H1 (cell line): ENCODE measurements at places on chromosomes 2 and 18.

GRCh38 chr2:144466637-144467036 lies 53.3 kb downstream of the ZEB2 start:
- no peak for DNase-seq

- DNase-seq = no peak
Measured at GRCh38 chr18:5237083-5237722, 40.1 kb upstream of the AKAIN1 start.

DNA sequence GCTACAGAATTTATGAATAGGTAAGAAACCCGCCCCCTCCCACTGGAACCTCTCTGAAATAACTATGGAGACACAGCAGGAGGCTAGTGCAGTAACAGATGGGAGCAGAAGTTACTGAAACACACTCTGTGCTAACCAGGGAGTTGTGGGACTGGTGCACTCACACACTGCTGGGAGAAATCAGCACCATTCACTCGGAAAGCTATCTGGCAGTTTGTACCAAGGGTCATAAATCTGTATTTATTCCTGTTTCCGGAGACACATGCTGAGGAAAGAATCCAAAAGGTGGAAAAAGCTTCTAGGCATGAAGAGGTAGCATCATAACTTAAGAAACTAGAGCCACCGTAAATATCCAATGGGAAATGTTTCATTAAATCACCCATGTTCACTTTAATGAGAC lies 39.9 kb downstream of the TGFA start:
- no peak for DNase-seq

GRCh38 chr18:69978732-69979715 lies 31.4 kb upstream of the CD226 start:
- DNase-seq = no peak

- DNase-seq = no peak
Measured at GRCh38 chr2:55391155-55391554, 28.5 kb downstream of the CCDC88A start.

DNA sequence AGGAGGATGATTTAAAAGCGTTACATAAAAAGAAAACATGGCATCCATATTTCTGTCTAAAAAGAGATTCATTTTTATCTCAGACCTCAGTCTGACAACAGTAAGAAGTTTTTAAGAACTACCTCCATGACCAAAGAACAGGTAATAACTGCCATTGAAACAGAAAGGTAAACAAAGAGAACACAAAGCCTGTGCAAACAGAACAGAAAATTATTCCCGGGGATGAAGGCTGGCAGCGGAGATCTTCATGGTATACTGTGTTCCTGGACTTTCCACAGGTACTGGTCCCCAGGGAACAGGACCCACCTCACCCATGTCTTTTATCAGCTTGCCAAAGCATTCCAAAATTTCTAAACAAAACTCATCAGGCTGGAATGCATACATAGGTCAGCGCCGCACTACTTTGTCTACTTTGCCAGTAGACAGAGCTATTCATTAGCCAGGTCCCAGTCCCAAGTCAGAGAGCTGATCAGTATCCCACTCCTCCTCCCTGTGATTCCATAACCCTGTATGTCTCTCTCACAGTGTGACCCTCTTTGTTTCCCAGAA lies 277.3 kb downstream of the MBD2 start:
- no peak for DNase-seq

DNA sequence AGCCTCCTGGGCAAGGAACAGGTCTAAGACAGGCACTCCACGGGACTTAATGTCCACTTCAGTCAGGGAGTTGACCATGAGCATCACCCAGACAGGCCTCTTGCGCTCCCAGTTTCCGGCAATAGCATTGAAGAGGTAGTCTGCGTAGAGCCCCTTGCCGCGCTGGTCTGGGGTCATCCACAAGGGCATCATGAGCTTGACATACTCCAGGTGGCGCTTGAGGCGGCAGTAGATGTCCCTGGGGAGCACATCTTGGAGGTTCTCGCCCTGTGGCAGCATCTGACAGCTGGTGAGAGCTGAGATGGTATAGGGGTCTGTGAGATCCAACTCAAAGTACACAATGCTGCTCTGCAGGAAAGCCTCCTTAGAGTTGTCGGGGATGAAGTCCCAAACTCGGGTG lies 10.6 kb downstream of the TRABD2A start:
- DNase-seq = no peak

- no peak for DNase-seq
Measured at GRCh38 chr2:40439473-40439872, 12.4 kb downstream of the SLC8A1 start.

GRCh38 chr2:108982259-108982679 lies 6.8 kb downstream of the EDAR start:
- no peak for DNase-seq

DNA sequence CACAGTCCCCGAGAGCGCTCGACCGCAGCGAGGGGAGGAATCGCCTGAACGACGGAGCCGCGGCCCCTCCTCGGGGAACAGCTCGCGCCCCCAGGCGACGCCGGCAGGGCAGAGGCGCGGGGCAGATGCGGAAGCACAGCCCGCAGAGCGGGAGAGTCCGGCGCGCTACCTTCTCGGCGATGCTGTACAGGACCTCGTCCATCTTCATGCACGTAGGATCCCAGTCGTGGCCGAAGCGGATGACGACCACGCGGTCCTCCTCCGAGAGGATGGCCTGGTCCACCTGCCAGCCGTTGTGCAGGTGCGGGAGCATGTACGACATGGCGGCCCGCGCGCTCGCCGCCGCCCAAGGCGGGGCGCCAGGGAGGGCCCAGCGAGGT lies 302 bp downstream of the TXNL4A start:
- DNase-seq = no peak

DNA sequence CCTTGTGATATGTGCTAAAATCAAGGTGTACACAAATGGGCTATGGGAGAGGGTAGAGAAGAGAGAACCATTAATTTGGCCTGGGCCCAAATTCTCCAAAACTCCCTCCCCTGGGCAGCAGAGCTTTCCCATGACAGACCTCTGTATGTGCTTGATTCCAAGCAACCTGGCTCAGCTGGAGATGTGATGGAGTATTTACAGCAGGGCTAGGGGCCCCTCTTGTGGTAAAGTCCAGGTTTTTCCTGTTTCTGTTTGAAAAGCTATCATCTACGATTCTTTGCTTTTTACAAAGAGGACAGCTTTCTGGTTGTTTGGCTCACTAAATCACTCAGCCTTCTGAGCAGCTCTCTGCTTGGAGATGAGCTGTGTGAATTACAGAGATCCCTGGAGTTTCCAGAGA lies 40.3 kb downstream of the KCNS3 start:
- no peak for DNase-seq

- no peak for DNase-seq
Measured at GRCh38 chr2:233075966-233076339, 15.8 kb downstream of the INPP5D start.

GRCh38 chr2:9287400-9288045 lies 80.9 kb downstream of the ASAP2 start:
- DNase-seq = no peak

DNA sequence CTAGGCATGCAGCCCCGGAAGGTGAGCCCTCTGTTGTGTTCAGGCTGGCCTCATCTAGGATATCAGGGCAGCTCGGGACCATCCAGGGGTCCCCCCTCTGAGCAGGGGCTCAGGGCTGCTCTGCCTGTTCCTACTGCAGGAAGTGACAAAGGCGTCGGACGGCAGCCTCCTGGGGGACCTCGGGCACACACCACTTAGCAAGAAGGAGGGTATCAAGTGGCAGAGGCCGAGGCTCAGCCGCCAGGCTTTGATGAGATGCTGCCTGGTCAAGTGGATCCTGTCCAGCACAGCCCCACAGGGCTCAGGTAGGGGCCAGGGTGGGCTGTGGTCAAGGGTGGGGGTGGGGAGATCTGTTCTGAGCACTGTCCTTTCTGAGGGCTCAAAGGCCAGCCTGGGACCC lies 13.1 kb downstream of the KCNIP3 start:
- no peak for DNase-seq

GRCh38 chr2:7929281-7929680 lies 752.6 kb upstream of the ID2 start:
- DNase-seq = no peak

GRCh38 chr18:56505971-56506370 lies 132.4 kb downstream of the TXNL1 start:
- DNase-seq = no peak

- DNase-seq = peak; percentile 86
Measured at GRCh38 chr2:231601356-231602229, 8.9 kb downstream of the TEX44 start.

GRCh38 chr18:48723837-48724236 lies 185.0 kb downstream of the CTIF start:
- no peak for DNase-seq

- DNase-seq = no peak
Measured at GRCh38 chr2:44351088-44351487, 10.2 kb downstream of the PREPL start.

GRCh38 chr18:71293322-71293721 lies 1004.5 kb downstream of the SOCS6 start:
- no peak for DNase-seq

GRCh38 chr2:165877565-165878550 lies 75.7 kb downstream of the TTC21B start:
- DNase-seq = no peak

DNA sequence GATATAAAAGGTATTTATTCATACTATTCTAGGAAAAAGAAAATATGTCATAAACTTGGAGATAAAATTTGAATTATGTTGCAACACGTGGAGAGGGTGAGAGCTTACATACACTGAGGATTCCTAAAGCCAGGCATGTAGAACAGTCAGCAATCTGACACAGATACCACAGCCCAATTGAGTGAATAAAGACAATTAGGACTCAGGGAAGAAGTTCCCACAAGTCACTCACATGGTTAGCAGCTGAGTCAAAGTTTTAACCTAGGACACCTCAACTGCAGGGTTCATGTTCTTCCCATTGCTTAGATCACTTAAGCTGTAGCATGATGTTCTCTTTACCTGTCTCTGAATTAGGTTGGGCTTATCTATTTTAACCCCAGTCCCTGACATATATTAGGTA lies 189.5 kb downstream of the CMPK2 start:
- no peak for DNase-seq

GRCh38 chr18:49250816-49251388 lies 209.5 kb downstream of the DYM start:
- no peak for DNase-seq

GRCh38 chr18:32674491-32674890 lies 98.3 kb downstream of the KLHL14 start:
- no peak for DNase-seq

DNA sequence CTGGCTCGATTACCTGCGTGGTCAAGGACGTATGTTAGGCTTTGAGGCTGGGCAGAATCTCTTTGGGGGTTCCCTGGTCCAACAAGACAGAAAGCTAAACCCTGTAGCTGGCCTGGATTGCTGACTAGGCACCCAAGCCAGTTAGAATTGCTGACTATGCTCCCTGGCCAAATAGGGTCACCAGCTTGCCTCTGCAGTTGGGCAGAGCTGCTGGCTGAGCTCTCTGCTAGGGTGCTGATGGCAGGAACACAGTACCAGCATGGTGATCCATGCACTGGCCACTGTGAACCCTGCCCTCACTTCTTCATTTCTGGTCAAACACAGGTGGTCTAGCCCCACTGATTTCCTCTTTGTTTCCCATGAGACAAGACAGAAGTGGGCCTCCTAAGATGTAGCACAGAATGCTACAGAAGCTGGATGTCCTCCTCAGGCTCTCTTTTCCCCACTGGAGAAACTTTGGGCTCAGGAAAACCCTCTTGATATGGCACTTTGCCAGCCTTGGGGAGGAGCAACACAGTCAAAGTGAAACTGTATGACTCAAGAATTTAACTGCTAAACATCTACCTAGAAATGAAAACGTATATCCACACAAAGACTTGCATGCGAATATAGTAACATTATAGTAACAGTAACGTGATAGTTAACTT lies 20.8 kb downstream of the SP140L start:
- DNase-seq = no peak

- DNase-seq = no peak
Measured at GRCh38 chr2:213703406-213704098, 419.3 kb downstream of the SPAG16 start.

DNA sequence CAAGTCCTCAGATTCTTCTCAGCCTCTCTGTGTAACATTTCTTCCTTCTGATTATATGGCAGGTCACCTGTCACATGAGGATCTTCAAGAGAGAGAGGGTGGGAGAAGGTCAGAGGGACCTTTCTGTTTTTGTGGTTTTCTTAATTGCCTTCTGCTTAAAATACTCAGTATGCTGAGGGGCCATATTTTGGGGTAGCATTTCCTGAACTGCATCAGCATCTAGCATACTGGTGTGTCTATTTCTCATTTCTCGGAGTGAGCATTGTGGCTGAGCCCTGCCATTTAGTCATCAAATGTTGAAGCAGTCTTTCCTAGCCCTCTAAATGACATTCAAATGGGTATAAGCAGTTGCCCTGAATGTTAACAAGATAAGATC lies 162.7 kb downstream of the MYO3B start:
- no peak for DNase-seq

DNA sequence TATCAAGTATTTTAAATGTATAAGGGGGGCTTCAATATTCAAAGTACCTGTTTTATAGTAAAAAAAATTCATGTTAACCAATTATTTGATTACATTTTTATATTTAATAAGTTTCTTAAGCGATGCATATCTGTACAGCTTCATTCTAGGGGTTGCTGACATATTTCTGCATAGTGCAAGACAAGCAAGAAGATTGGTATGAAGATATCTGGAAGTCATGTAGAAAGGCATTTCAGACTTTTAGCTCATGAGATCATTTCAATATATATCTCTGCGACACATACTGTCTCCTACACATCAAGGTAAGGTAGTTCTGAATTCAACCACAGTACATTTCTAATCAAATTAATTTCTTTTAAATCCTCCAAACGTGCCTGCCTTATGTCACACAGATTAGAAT lies 73.1 kb downstream of the MEMO1 start:
- DNase-seq = no peak

- DNase-seq = no peak
Measured at GRCh38 chr18:76715012-76715610, 107.2 kb upstream of the ZNF236 start.

DNA sequence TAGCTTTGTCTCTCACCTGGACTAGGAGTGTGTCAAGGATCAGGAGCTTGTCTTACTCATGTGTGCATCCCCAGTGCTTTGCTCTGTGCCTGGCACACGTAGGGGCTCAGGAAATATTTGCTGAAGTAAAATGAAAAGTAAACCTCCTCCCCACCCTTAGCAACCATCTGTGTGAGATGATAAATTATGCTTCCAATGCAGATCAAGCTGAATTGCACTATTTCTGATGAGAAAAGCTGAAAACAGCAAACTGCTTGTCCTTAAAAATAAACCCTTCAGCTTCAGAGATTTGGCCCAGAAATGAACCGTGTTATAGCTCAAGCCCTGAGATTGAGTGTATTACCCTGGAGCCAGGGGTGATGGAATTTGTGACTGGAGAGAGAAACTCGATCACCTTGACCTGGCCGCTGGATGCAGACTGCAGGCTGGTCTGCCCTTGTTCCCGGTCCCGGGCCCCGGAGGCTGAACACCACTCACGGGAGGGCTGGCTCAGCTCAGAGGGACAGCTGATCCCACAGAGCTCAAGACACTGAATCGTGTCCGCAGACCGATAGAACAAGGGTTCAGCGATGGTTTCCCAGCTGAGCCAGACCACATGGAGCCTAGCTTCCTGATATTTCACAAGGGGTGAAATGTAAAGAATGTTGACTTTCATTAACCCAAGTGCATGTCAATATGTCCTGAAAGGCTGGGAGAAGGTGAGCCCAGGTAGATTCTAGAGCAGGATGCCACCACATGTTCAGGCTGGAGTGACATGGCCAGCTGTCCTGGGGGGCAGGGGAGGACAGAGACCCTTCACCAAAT lies 50.5 kb downstream of the DDX1 start:
- no peak for DNase-seq

- no peak for DNase-seq
Measured at GRCh38 chr2:241316825-241317224, 1.1 kb downstream of the SEPTIN2 start.

GRCh38 chr2:96449637-96450036 lies 55.5 kb downstream of the NEURL3 start:
- no peak for DNase-seq

GRCh38 chr18:29560270-29560669 lies 1383.3 kb upstream of the CDH2 start:
- no peak for DNase-seq
